HepG2 (cell line): ENCODE measurements at places on chromosomes 3 and 15. TPM values are rescaled to one million over a fixed set of nuclear protein-coding genes. Genes with fewer than 3 reads are reported as not detected.

Gene CCDC13
- total RNA-seq = 0.22 TPM in 1 of 2 replicates, not detected in the other

Gene SENP8
- 2.7 and 4.2 TPM in 2 replicates for total RNA-seq

Gene MME
- total RNA-seq = not detected in 2 replicates

Gene ISL2
- total RNA-seq = 2.5 and 5.1 TPM in 2 replicates
